ENCODE measurements at places on chromosomes 5 and 9.
A peak's percentile ranks its signal among the peaks of the same experiment; 100 is the strongest.

- H3K36me3 ChIP-seq, result no peaks in the 10 kb centered on the region
- H3K4me1 ChIP-seq, result peaks cover 3% of the 10 kb centered on the region
- DNase-seq, result no peak
- H3K27me3 ChIP-seq, result peaks cover 19% of the 10 kb centered on the region
Measured at GRCh38 chr5:133238426-133239205, 186.8 kb downstream of the HSPA4 start.

GRCh38 chr5:177557041-177557647 lies 2.8 kb upstream of the FAM193B start:
- H3K27ac ChIP-seq, result no peak overlapping the region
- H3K4me3 ChIP-seq, result no peak overlapping the region
- H3K27me3 ChIP-seq, result no peaks in the 10 kb centered on the region
- H3K4me1 ChIP-seq, result peaks cover 23% of the 10 kb centered on the region
- peaks cover 7% of the 10 kb centered on the region for H3K36me3 ChIP-seq

DNA sequence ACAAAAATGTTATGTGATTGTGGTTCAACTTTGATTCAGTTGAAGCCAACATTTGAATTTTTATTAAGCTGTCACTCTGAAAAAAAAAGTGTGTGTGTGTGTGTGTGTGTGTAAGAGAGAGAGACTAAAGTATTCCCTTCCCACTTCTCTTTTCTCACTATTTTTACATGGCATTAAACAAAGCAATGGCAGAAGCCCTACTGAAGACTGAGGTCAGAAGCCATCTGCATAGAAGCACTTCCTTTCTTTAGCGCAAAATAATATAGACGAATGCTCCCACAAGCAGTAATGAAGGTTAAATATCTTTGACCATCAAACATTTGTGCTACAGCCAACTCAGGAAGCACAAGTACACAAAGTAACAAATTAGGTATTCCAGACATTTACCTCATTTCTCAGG lies 540.5 kb downstream of the KCTD16 start:
- no peaks in the 10 kb centered on the region for H3K27me3 ChIP-seq
- H3K36me3 ChIP-seq, result peaks cover 4% of the 10 kb centered on the region
- no peaks in the 10 kb centered on the region for H3K4me1 ChIP-seq
- no peak overlapping the region for H3K4me3 ChIP-seq
- no peak overlapping the region for H3K27ac ChIP-seq
- no peak for DNase-seq

DNA sequence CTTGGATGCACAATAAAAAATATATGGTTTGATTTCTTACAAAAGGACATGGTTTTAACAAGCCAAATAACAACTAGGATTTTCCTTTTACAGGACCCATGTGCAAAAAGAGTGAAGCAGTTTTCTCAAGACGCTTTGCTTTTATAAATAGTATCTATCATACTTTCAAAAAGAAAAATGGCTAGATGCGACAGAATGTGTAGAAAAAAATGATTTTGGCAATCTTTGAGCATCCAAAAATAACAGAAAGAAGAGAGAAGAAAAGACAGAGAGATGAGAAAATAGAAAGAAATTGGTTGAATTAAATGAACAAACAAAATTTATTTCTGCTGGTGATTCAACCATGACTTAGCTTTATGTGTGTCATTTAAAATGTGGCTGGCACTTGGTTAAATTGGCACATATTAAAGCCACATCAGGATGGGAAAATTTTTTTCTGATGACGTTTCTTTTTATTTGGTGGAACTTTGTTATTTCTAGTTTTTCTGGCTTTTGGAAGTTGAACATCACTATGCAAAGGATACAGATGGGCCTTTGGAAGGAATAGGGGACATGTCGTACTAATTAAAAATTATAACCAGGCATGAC lies 35.6 kb upstream of the NREP start:
- no peak for DNase-seq
- peaks cover 3% of the 10 kb centered on the region for H3K27me3 ChIP-seq
- H3K36me3 ChIP-seq, result no peaks in the 10 kb centered on the region
- no peaks in the 10 kb centered on the region for H3K4me1 ChIP-seq
- no peak overlapping the region for H3K27ac ChIP-seq
- H3K4me3 ChIP-seq, result no peak overlapping the region

GRCh38 chr5:93346301-93346700 lies 234.7 kb downstream of the NR2F1-AS1 start:
- DNase-seq, result no peak
- H3K36me3 ChIP-seq, result no peaks in the 10 kb centered on the region
- H3K27ac ChIP-seq, result no peak overlapping the region
- no peaks in the 10 kb centered on the region for H3K27me3 ChIP-seq
- no peak overlapping the region for H3K4me3 ChIP-seq

- DNase-seq, result no peak
- H3K36me3 ChIP-seq, result no peaks in the 10 kb centered on the region
- no peaks in the 10 kb centered on the region for H3K27me3 ChIP-seq
- H3K27ac ChIP-seq, result no peak overlapping the region
Measured at GRCh38 chr5:68196876-68197275, 18.7 kb upstream of the PIK3R1 start.

- DNase-seq, result no peak
- H3K4me3 ChIP-seq, result no peak overlapping the region
- peaks cover 3% of the 10 kb centered on the region for H3K36me3 ChIP-seq
- no peaks in the 10 kb centered on the region for H3K4me1 ChIP-seq
- no peaks in the 10 kb centered on the region for H3K27me3 ChIP-seq
- no peak overlapping the region for H3K27ac ChIP-seq
Measured at GRCh38 chr9:26559506-26559905, 333.1 kb downstream of the CAAP1 start.

GRCh38 chr9:7094576-7094975 lies 336.8 kb downstream of the KDM4C start:
- no peak for DNase-seq
- H3K36me3 ChIP-seq, result peaks cover 24% of the 10 kb centered on the region
- no peak overlapping the region for H3K4me3 ChIP-seq
- no peak overlapping the region for H3K27ac ChIP-seq
- no peaks in the 10 kb centered on the region for H3K27me3 ChIP-seq
- peaks cover 12% of the 10 kb centered on the region for H3K4me1 ChIP-seq

DNA sequence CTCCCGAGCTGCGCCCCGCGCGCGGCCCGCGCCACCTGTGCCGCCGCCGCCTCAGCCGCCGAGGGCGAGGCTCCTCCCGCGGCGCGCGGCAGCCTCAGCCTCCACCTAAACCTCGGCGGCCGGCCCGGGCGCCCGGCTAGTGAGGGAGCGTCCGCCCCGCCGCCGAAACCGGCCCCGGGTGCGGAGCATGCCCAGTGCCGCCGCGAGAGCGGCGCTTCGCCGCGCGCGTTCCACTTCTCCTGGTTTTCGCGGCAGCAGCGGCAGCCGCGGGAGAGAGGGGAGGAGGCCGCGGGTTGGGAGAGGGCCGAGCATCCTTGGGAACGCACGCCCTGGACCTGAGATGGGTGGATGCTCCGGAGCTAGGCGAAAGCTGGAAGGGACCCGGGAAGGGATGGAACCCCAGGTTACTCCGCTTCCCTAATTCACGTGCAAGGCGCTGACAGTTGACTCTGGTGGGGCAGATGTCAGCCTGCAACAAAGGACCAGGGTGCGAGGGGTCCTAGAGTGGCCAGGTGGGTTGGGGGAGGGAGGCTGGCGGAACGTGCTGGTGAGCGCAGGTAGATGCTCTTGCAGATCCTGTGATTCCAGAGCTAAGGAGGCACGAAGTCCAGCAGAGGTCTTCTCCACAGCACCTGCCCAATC lies at the start of gene CTNND2:
Gene CTNND2 (minus strand): TSS at position 182 of the 642 bp plus-strand sequence. CDS start 593 bp downstream, outside the sequence.
- no peaks in the 10 kb centered on the region for H3K4me1 ChIP-seq
- H3K4me3 ChIP-seq, result peak within 1 kb of the TSS; percentile 36
- DNase-seq, result no peak
- no peaks in the 10 kb centered on the region for H3K36me3 ChIP-seq
- peaks cover 32% of the 10 kb centered on the region for H3K27me3 ChIP-seq

DNA sequence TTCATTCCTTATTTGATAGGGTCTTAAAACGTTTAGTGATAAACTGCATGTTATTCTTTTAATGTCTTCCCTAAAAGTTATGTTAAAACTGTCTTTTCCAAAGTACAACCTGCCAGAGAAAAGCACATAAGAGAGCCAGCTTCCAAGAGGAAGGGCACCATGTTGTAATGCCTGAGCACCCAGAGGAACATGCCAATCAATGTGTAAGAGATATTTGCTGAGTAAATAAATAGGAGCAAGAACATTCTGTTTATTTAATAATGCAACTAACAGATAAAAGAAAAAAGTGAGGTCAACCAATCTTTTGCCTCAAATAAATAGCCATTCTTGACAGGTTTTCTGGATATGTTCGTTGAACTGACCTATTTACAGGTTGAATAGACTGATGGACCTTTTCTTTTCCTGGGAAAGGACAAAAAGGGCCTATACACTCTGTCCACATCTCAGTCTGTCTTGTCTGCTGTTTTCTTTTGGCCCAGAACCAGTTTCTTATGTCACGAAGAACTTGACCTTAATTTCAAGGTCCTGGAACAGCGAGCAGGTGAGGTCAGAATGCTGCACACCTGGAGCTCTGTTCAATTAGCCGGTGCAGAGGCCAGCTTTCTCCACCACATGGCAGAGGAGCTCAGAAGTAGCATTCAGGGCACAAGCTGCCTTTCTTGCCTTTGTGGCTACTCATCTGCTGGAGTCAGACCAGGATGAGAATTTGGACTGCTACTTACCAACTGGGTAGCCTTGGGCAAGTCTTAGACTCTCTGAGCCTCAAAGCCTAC lies 77.7 kb downstream of the PLCXD3 start:
- H3K27me3 ChIP-seq, result no peaks in the 10 kb centered on the region
- H3K4me3 ChIP-seq, result no peak overlapping the region
- H3K4me1 ChIP-seq, result no peaks in the 10 kb centered on the region
- H3K36me3 ChIP-seq, result no peaks in the 10 kb centered on the region
- DNase-seq, result no peak

DNA sequence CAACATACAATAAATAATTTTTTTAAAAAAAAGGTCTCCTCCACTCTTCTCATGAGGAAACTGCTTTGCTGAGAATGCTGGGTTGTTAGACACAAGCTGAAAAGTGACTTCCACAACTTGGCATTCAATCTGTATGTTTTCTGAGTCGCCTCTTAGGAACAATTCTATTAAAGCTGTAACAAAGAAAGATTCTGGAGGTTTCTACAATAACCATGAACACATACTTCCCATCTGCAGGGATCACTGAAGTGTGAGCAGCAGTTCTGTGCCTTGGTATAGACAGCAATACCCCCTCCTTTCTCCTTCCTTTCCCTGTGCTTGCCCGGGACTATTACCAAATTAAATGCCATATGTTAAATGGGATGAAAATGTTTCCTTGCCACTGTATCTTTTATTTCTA lies 1.5 kb downstream of the DIRAS2 start:
- no peak overlapping the region for H3K27ac ChIP-seq
- H3K27me3 ChIP-seq, result peaks cover 59% of the 10 kb centered on the region
- no peaks in the 10 kb centered on the region for H3K36me3 ChIP-seq
- no peaks in the 10 kb centered on the region for H3K4me1 ChIP-seq
- H3K4me3 ChIP-seq, result no peak overlapping the region

GRCh38 chr5:171614971-171615653 lies 170.5 kb upstream of the SMIM23 start:
- no peaks in the 10 kb centered on the region for H3K4me1 ChIP-seq
- H3K27ac ChIP-seq, result no peak overlapping the region
- peaks cover 49% of the 10 kb centered on the region for H3K27me3 ChIP-seq
- no peak for DNase-seq
- no peaks in the 10 kb centered on the region for H3K36me3 ChIP-seq

GRCh38 chr9:81890104-81890503 lies 38.1 kb upstream of the SPATA31D4 start:
- H3K4me3 ChIP-seq, result no peak overlapping the region
- no peak overlapping the region for H3K27ac ChIP-seq
- H3K36me3 ChIP-seq, result peaks cover 1% of the 10 kb centered on the region
- DNase-seq, result no peak

DNA sequence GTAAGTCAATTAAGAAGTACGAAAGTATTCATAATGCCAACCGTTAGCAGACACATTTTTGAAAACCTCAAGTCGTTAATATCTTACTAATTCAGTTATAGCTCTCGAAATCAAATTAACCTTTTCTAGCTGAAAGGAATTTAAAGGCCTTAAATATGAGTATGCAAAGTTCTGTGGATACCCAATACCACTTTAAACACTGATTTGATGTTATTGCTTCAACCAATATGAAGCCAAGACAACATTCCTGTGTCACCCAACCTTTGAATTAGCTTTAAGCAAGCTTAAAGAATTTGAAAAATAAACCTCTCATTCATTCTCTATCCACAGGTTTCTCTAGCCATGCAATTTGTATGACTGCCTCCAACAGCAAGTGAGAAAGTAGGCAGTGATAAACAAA lies 204.5 kb downstream of the MCTP1 start:
- no peak overlapping the region for H3K27ac ChIP-seq
- H3K36me3 ChIP-seq, result no peaks in the 10 kb centered on the region
- H3K4me3 ChIP-seq, result no peak overlapping the region
- peaks cover 2% of the 10 kb centered on the region for H3K4me1 ChIP-seq
- DNase-seq, result no peak

- no peak overlapping the region for H3K4me3 ChIP-seq
- no peaks in the 10 kb centered on the region for H3K36me3 ChIP-seq
- no peaks in the 10 kb centered on the region for H3K4me1 ChIP-seq
- no peak for DNase-seq
Measured at GRCh38 chr5:10921160-10921559, 160.1 kb upstream of the DAP start.

DNA sequence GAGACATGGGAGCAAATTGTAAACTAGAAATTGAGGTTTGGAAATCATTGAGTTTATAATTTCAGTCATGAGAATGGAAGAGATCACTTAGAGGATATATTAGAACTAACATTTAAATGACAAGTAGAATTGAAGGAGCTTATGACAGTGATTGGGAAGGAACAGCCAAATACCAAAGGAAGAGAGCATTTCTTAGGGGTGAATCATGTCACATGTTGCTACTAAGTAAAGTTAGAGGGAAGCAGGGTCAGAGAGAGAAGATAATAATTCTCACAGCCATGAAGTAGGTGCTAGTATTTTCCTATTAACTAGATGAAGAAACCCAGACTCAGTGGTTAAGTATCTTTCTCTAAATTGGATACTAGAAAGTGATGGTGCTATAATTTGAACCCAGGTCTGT lies 59.3 kb downstream of the COMMD10 start:
- no peaks in the 10 kb centered on the region for H3K36me3 ChIP-seq
- DNase-seq, result no peak
- H3K4me3 ChIP-seq, result no peak overlapping the region
- no peak overlapping the region for H3K27ac ChIP-seq
- H3K27me3 ChIP-seq, result no peaks in the 10 kb centered on the region
- no peaks in the 10 kb centered on the region for H3K4me1 ChIP-seq

DNA sequence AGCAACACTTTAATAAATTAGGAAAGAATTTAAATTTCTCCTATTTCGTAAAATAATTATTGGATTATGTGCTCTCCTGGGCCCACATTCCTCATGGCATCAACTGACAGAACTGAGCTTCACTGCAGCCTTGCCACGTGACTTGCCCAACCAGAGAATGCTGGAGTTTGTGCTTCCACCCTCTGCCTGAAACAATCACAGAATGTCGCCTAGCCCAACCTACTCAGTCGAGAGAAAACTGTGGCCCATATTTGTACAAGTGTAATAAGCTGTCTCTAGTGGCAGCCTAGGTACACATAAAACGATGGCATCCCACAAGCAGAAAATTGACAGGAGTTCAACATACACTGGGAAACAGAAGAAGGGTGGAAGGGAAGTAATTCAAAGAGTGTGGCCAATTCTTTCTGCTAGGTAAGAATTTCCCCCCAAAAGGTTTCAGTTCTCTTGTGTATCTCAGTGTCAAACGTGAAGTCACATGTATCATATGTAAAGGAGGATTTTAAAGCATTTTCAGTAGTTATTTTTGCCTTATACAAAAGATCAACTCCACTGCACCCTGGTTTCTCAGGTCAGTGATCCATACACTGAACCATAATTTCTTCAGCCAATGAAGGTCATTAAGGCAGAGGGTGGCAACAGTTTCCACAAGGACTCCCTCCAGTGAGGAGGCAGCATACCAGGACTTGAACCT lies 41.7 kb downstream of the ZNF608 start:
- H3K36me3 ChIP-seq, result peaks cover 3% of the 10 kb centered on the region
- no peak overlapping the region for H3K4me3 ChIP-seq
- H3K27me3 ChIP-seq, result no peaks in the 10 kb centered on the region

All from effector memory CD8-positive, alpha-beta T cell (primary cell).